ENCODE measurements at places on chromosomes 6 and 20.

GRCh38 chr6:33903579-33903978 is 99.8 kb upstream of the MLN start:
- no peak for DNase-seq

DNA sequence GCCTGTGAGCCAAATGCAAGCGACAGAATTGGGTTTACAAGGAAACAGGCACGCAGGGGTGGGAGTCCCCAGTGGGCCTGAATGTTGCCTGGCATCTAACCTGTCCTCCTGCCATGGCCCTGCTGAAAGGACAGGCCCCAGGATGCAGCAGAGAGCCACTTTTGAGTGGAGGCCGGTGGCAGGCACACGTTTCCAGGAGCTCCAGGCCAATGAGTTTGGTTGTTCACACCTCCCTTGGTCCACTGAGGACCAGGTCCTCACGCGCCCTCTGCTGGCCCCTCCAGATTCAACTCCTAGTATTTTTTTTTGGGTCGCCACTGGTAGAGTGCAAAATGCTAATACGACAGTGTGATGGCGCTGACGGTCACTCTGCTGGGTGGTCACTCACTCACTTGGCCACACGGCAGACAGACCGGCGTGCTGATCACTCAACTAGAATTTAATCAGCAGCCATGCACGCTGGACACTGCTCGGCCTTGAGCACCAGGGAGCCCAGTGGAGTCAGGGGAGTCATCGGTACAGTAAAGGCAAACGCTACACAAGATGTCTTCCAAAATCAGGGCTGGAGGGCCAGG is 81.7 kb upstream of the NFATC2 start:
- DNase-seq, result peak; percentile 75

DNA sequence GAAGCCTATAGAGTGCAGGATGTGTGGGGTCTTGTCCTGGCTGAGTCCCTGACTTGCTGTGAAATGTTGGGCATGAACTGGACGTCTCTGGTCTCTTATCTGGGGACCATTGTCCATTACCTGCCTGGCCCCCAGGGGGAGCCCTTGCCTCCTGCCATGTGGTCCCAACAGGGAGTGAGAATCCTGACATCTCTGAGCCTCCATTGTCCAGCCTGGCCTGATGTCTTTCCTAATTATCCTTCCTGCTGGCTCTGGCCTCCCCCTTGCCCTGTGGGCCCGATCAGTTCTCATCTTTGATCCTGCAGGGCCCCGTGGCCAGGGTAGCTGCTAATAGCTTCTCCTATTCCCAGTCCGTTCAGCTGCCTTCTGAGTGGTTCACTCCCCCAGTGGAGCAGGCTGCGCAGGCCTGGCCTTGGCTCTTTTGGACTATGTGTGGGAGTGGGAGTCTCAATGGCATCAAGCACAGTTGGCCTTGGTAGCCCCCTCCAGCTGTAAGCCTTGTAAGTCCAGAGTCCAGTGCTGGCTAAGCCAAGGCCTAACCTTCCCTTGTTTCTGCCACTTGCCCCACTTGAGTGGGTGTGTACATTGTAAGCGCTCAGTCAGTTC is 77.9 kb upstream of the RALY start:
- DNase-seq, result peak; percentile 18

GRCh38 chr20:8721098-8721497 is 347.8 kb upstream of the PLCB4 start:
- peak; percentile 66 for DNase-seq

- DNase-seq, result no peak
These were observed 154.6 kb downstream of the KCNQ5 start for GRCh38 chr6:72776456-72776855.

Data from dermis microvascular lymphatic vessel endothelial cell (primary cell).